Lung (tissue), 17 donors: ENCODE measurements at places on chromosomes 6 and 20.

DNA sequence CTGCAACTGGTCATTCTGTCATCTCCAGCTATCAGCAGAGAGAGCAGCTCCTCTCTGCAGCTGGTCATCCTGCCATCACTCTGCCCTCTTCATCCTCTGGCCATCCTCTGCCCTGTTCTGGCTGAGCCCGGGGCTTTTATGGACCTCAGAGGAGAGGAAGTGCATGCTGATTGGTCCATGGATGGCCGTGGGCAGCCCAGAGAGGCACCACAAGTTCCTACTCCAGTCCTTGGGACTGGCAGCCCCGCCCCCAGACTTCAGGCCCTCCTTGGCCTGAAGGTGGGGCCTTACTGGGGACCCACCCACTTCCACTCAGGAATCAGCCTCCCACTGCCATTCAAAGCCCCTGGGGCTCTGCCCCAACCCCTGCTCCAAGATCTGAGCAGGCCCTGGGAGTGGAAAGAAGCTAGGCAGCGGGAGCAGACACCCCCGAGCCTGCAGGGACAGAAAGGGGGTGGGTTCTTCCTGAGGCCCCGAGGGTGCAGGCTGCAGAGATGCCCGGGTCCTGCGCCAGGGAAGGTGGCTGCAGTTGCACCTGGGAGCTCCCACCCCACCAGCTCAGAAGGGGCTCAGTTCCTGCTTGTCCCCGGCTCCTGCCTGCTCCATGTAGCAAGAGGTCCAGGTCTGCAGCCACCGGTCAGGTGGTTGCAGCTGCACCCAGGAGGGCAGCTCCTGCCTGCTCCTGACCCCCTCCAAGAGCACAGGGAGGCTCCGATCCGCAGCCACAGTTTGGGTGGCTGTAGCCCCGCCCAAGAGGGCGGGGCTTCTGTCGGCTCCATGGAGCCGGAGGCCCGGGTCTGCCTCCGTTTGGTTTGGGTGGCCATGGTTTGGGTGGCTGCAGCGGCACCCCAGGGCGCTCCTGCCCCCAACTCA is 34.1 kb upstream of the HMGA1 start:
- DNase-seq = no peak

GRCh38 chr20:62358171-62359042 is 8.7 kb downstream of the LAMA5 start:
- peak; percentile 12 for DNase-seq

DNA sequence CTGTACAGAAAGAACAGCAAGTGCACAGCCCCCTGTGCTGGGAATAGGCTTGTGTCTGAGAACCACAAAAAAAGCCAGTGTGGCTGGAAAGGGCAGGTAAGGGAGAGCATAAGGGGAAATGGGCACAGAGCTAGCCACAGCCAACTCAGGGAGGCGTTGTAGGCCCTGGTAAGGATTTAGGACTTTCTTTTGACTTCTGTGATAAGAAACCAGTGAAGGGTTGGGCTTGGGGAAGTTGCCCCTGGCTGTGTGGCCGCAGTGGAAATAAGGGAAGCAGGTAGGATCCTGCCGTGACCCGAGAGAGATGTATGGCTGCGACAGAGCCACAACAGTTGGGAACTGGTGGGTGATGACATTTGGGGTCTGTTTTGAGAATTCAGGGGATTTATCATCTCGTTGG is 30.0 kb upstream of the PHACTR2 start:
- no peak for DNase-seq

GRCh38 chr6:156867121-156867520 is 89.9 kb downstream of the ARID1B start:
- DNase-seq = no peak

GRCh38 chr6:89250239-89250638 is 33.1 kb upstream of the GABRR1 start:
- DNase-seq = no peak

- DNase-seq = no peak
Observed at GRCh38 chr20:5065166-5065878, 54.4 kb downstream of the PCNA start.

GRCh38 chr6:149891259-149891658 is 6.7 kb downstream of the RAET1E start:
- DNase-seq = no peak

DNA sequence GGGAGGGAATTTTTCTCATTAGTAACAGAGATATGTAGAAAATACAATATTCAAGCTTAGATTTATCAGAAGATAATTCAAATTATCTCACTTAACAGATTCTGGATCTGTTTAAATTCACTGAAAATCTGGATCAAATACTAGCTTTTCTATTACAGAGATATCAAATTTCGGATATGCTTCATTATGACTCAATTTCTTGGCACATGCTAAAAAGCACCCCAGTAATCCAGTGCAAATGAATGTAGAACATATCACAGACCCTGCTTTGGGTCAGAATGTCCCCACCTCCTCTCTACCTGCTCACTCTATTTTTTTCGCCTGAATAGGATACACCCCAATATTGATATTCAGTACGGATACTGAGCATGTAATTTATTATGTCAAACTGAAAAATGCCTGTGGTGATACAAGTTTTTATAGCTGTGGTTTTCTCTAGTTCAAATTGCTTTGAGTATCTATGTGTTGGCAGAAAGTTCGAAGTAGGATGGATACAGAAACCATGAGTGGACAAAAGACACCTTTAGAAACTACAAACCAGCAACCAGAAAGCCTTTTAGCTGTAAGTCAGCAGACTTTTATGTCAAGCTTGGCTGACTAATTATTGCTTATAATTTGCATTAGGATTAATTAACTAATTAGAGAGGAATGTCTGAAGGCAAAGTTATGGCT is 290.0 kb downstream of the TFAP2B start:
- no peak for DNase-seq

GRCh38 chr6:22783931-22784330 is 214.6 kb downstream of the HDGFL1 start:
- peak; percentile 64 for DNase-seq
